Fibroblast of skin of back (primary cell): ENCODE measurements at places on chromosomes 16 and 17.
A peak's percentile ranks its signal among the peaks of the same experiment; 100 is the strongest.

GRCh38 chr17:67504182-67504581 lies 127.1 kb downstream of the PITPNC1 start:
- no peak for DNase-seq

- DNase-seq, result no peak
These were observed 11.4 kb upstream of the DUS1L start for GRCh38 chr17:82076785-82077591.

GRCh38 chr16:73197598-73197997 lies 149.7 kb upstream of the ZFHX3 start:
- no peak for DNase-seq

DNA sequence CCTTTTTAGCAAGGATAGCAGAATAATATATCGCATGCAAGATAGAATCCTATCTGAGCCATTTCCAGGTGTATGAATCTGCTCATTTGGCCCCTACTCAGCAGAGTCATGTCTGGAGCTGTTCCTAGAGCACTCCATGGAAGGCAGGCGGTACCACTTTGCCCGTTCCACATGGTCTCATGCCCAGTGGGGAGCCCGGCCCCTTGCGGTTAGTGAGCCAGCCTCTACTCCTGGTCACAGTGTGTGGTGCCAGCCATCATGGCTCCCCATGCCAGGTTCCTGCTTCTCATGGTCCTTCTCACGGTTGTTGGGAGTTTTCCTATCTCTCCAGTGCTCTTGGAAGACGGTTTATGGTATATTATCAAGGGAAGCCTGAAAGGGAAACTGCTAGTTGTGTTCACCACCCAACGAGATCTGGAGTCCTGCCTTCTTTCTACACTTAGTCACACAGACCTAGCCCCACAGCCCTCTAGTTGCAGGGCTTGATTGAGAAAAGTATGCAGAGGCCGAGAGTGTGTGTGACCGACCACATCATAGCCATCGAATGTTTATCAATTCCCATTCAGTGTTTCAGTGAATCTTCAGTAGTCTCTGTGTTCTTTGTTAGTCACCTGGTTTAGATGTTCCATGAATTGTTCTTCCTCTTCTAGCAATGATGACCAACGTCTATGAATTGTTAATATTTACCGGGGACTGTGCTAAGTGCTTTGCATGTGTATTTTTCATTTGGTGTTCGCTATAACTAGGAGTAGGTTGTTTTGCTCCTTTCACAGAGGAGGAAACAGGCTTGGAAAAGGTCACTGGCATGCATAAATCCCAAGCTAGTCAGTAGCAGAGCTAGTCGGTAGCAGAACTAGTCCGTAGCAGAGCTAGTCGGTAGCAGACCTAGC lies 9.6 kb downstream of the JPT2 start:
- no peak for DNase-seq

DNA sequence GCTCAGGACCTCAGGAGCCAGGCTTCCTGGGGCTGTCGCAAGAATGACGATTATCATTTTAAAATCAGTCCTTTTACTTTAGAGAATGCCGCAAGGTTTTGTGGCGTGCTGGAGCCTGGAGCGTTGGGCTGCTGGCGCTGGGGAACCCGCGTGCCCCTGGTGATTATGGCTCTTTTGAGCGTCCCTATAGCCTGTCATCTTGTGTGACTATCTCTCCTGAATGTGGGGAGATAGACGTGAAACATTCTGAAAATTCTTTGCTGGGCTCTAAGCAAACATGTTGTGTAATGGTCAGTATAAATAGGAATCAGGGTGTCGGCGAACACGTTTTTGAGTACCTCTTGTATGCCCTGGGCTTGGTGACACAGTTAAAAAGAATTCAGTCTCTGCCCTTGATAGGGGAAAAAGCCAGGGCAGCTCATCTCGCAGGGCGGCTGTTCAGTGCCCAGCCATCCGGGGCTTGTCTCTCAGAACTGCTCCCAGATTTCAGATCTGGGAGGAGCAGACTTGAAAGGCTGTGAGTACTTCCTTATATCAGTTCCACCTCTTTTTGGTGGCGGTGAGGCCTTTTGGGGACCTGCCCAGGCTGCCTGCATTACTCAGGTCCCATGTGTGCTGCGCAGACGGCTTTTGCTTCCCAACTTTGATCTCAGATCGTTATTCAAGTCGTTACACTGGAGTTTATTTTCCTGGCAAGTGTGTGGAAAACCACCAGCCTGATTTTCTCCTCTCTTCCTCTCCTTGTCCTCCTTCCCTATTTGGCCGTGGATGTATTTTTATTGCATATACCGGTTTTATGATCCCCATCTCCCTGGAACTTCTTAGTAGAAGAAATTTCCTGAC lies 973 bp downstream of the SLC7A6 start:
- peak; percentile 89 for DNase-seq

DNA sequence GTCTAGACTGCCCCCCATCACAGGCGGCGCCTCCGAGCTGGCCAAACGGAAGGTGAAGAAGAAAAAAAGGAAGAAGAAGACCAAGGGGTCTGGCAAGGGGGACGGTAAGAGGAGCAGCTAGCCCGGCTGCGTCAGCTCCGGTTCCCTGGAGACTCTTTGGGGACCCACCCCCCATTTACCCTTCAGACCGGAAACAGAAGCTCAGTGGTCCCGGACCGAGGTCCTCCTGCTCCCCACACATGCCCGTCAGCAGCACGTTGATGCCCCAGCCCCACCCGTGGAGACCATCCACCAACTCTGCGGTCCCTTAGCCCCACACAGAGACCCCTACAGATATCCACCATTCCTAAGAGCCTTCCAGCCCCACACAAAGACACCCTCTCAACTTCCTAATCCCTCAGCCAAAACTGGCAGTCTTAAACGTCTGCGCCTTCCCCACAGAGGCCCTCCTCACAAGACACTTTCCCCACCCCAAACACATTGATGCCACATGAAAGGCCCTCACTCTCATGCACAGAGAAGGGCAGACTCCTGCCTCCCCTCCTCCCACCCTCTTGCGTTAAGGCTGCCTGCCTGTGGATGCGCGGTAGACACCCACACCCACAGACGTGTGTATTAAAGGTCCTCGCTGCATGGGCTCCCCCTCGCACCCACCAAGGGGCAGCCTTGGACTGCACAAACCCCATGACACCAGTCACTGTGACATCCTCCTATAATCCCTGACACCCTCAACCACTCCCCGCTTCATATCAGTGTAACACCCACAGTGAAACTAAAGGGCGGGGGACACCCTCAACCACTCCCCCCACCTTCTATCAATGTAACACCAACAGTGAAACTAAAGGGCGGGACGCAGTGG lies 58.2 kb upstream of the RPH3AL start:
- peak; percentile 18 for DNase-seq

DNA sequence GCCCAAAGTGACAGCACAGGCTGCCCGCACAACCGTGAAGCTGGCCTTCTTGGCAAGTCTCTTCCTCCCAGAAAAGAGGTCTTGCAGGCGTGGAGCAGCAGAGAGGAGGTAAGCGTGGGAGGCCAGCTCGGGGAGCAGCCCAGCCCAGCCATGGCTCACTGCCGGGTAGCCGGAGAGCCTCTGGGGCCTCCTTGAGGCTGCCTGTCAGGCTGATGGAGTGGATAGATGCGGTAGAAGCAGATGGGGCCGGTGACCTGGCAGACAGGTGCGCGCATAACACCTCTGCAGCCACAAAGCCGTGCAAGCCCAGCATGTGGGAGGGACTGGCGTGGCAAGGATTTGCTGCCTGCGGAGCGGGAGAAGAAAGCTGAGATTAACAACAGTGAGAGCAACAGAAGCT lies 17.1 kb upstream of the DOK4 start:
- no peak for DNase-seq

DNA sequence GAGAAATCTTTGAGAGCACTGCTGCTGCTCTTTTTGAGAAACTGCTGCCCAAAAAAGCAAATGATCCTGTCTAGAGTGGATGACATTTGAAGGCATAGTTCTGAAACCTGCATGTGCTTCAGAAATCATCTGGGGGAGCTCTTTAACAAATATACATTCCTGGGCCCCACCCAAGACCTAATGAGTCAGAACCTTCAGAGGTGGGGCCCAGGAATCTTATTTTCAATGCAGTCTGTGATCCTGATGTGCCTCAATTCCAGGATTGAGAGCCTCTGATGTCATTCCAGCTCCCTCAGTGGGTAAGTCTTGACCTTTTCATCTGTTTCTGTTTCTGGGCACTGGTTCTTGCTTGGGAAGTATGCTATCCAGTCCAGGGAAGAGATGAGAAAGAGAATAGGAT lies 42.3 kb downstream of the HNF1B start:
- DNase-seq, result peak; percentile 86

- DNase-seq, result no peak
These were observed 473.2 kb upstream of the SALL1 start for GRCh38 chr16:51624080-51624775.

DNA sequence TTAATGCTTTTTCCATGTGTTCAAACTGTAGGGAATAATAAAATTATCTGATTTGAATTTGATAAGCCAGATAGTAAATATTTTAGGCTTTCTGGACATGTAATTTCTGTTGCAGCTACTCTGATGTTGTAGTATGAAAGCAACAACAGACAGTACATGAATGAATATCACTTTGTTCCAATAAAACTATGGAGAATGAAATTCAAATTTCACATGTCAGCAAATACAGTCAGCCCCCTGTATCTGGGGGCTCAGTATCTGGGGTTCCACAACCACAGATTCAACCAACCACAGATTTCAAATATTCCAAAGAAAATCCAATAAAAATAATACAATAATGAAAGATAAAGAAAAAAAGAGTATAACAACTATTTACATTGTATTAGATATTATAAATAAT lies 8.2 kb upstream of the CLTC start:
- no peak for DNase-seq

DNA sequence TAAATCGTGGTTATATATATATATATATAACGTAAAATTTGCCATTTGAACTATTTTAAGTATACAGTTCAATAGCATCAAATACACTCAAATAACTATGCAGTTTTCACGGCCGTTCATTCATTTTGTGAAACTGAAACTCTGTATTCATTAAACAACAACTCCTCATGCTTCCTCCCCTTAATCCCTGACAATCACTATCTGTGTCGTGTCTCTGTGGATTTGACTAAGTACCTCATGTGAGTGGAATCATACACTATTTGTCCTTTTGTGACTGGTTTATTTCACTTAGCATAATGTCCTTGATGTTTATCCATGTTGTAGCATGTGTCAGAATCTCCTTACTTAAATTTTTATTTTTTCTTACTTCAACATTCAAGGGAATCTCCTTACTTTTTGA lies 2.8 kb downstream of the CCL23 start:
- no peak for DNase-seq

DNA sequence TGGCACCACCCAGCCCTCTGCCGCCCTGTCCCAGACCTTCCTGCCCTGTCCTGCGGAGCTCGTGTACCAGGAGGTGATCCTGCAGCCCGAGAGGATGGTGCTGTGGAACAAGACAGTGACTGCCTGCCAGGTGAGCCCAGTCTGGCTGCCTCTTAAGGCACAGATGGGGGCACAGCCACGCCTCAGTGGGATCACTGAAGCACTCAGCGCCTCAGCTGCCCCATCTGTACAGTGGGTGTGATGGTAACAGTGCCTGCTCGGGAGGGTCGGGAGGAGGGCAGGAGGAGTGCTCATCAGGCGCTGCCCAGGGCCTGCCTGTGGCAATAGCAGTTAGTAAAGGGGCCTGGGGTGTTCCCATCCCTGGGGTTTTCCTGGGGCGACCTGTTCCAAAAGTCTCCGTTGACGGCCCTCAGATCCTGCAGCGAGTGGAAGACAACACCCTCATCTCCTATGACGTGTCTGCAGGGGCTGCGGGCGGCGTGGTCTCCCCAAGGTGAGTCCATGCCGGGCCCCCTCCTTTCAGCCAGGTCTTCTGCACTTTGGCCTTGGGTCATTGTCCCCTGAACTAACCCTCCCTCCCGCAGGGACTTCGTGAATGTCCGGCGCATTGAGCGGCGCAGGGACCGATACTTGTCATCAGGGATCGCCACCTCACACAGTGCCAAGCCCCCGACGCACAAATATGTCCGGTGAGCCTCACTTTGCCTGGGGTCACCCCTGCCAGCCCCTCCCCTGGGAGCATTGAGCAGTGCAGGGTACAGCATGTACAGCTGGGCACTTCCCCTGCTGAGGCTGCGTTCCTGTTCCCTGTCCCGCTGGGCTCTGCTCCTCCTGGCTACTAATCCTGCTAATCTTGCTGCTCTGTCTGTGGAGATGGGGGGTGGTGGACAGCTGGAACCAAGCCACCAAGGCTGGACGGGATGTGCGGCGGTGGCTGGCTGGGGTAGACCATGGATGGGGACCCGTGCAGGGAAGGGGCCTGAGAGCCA lies 4.5 kb upstream of the TCAP start:
- DNase-seq, result no peak

- no peak for DNase-seq
These were observed 48.5 kb downstream of the RAI1 start for GRCh38 chr17:17729620-17730249.
